Caco-2 (cell line): ENCODE measurements at places on chromosomes 16 and 17. TPM values are rescaled to one million over a fixed set of nuclear protein-coding genes. Genes with fewer than 3 reads are reported as not detected.

GRCh38 chr16:68116256-68116867 lies 31.2 kb downstream of the NFATC3 start:
- DNase-seq: no peak

DNA sequence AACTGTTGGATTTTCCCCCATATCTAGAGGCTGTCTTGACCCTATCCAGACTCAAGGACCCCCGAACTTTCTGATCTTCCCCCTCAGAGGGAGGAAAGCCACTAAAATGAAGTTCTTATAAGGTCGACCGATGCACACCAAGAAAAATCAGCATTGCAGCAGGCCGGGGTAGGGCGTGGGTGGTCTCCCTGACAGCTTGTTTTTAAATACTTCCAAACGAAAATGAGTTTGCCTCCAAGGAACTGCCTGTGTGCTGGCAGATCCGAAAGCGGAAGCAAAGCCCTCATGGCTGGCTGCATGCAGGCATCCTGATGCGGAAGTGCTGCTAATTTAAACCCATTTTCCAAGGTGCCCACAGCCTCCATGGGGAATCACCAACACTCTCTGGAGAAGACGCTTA lies 374.3 kb upstream of the XYLT1 start:
- no peak for DNase-seq

GRCh38 chr17:5819396-5819795 lies 235.1 kb upstream of the NLRP1 start:
- no peak for DNase-seq

GRCh38 chr16:1458977-1459341 lies 14.6 kb upstream of the CCDC154 start:
- DNase-seq: no peak

Gene PRAC2
- total RNA-seq: not detected in 2 replicates
